ENCODE measurements at places on chromosomes 5 and 9. TPM values are rescaled to one million over a fixed set of nuclear protein-coding genes. Genes with fewer than 3 reads are reported as not detected.

LCN9 gene
- not detected for total RNA-seq

INSYN2B gene
- 7.8 TPM for total RNA-seq

NEUROG1 gene
- not detected for total RNA-seq

CDC23 gene
- 44.3 TPM for total RNA-seq

MCC gene
- 0.86 TPM for total RNA-seq

LRRTM2 gene
- not detected for total RNA-seq

GABRA1 gene
- not detected for total RNA-seq

COL27A1 gene
- total RNA-seq, result 1.1 TPM

C5orf22 gene
- total RNA-seq, result 3.5 TPM

IRX1 gene
- total RNA-seq, result 16.7 TPM

DNA sequence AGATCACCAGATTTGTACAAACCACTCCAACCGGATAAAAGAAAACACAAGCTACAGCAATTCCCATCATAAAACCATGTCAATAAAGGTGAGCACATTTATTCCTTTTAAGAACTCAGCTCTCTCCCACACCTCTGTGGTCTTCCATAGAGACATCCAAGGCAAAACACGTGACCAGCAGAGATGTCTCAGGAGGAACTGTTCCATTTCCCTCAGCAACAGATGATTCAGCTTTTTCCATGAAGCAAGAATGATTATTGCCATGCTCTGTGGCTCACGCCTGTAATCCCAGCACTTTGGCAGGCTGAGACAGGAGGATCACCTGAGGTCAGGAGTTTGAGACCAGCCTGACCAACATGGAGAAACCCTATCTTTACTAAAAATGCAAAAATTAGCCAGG is 15.8 kb downstream of the GZMK start:
- DNase-seq, result no peak

DNA sequence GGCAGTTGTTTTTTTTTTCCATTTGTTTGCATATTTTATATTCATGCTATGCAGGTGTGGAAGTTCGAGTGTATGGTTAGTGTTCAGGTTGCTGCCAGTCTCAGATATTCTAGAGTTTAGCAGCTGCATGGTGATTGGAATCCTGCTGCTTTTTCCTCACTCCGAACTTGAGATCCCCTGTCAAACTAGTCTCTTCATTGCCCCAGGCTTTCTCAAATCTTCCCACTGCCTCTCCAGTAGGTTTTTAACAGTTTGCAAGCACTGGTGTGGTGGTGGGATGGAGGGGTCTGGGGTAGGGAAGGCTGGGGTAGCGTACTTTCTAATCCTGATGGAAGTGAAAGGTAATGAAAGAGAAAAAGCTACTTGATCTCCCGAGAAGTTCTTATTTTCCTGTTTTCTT is 112.9 kb downstream of the CHSY3 start:
- no peak for DNase-seq

DNA sequence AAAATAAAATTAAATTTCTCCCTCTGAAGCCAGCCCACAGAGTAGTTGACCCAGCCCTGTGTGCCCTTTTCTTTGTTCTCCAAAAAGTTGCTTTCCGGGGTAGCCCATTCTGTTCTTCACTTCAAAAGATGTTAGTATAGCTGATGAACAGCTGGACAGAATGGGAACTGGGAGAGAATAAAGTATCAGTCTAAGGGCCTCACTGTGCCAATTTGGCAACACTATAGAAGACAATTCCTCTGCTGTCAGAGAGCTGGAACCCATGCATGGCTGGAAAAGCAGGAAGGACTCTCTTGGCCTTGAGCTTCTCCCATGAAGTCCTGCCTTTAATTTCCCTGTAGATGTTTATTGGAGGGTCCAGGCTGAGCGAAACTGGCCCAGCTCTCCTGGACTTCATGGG is 11.0 kb upstream of the TNFSF8 start:
- DNase-seq, result no peak

- DNase-seq, result no peak
Observed at GRCh38 chr9:97811533-97812246, 41.3 kb upstream of the FOXE1 start.

GRCh38 chr9:37433867-37434371 is 11.4 kb downstream of the GRHPR start:
- DNase-seq, result no peak

DNA sequence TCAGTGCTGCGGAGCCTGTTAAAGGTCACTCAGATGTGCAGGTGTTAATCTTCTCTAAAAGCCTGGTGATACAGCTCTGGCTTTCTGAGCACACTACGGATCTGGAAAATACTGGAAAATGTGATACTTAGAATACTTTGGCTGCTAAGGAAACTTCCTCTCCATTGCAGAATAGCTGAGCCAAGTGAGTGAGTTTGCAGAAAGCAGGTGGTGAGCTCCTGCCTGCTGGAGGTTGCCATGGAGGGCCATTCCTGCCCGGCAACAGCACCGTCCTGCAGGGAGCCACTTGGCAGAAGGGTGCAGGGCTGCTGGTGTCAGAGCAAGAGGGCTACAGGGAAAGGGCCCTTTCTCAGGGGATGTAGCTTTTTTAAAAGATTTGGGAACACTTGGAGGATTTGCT is 40.7 kb downstream of the SECISBP2 start:
- no peak for DNase-seq

DNA sequence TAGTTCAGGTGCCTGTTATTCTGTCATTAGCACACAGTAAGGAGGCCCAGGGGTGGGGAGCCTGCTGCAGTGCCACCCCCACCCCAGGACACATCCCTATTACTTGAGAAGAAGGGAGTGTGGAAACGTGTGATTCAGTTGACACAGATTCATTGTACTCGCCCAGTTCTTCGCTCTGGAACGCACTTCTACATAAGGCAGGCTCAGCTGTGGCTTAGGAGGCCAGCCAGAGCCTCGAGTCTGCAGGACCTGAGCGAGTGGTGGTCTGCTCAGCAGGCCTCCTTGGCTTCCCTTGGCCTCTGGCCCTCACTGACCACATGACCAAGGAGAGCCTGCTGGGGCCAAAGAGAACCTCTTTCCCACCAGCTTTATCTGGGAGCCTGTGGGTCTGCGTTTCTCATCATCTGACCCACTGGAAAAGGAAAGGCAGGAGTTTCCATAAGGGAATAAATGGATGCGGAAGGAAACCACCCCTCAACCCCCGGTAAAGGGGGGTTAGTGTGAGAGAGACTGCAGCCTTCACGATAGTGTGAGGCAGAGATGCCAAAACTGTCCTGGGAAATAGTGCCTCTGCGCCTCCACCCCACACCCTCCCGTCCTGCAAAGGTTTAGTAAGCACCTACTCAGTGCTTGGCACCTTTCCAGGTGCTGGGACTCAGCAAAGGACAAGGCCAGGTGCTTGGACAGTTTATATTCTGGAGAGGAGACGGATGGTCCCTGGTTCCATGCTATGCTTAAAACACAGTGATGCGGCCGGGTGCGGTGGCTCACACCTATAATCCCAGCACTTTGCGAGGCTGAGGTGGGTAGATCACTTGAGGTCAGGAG is 73.7 kb downstream of the PPARGC1B start:
- no peak for DNase-seq

GRCh38 chr5:31846934-31847333 is 208.0 kb downstream of the PDZD2 start:
- no peak for DNase-seq

GRCh38 chr9:136533775-136534157 is 12.1 kb downstream of the NOTCH1 start:
- DNase-seq, result no peak

DNA sequence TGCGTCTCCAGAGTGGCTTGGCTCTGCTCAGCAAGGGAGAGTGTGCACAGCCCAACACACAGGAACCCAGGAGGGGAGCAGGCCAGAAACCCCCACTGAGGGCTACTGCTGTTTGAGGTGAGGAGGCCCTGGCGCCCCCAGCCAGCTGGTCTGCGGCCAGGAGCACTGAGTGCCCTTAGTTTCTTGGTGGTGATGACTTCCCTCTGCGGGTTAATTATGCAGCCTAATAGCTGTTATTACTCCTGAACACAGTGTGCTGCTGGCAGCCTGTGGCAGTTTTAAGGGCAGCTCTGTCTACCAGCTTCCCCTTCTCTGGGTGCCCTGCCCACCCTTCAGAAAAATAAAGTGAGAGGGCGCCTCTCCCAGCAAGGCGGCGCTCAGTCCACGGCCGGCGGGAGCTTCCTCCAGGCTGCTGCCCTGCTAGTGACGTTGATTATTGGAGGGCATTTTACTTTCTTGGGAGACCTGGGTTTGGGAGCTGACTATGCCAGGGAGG is 19.2 kb downstream of the GADD45G start:
- no peak for DNase-seq

DNA sequence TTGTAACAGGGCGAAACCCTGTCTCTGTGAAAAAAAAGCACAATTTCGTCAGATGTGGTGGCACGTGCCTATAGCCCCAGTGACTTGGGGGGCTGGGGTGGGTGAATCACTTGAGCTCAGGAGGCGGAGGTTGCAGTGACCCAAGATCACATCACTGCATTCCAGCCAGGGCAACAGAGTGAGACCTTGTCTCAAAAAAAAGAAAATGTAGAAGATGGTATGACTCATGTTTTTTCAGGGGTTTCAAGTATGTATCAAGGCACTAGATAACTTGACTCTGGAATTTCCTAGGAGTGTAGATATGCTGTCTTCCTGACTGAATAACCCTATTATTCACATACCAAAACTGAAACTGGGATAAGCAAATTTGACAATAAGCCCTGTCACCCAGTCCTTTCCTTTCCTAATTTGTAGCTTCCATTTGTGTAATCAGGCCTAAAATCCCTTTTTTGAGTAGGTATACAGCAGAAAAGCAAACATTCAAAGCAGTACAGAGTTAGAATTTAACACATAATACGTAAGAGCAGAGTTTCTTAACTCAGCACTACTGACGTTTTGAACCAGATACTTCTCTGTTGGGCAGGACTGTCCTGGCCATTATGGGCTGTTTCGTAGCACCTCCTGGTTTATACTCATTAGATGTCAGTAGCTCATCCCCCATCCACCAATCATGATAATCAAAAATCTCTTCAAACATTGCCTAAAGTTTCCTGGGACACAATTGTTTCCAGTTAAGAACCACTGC is 17.3 kb upstream of the ANKRD18B start:
- peak; percentile 33 for DNase-seq

DNA sequence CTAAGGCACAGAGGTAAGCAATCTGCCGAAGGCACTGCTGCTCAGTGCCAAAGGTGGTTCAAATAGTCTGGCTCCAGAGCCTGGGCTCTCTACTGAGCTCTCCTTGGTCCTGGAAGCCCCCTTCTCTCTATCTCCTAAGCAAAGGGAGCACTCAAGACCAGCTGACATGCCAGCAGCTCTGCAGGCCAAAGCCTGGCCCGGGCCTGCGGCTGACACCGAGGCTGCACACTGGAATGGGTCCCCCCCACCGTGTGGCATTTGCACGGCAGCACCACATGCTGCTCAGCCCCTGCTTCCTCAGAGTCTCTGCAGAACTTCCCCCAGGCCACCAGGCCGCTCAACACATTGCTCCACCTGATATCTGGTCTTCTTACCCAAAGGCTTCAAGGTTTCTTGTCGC is 57.8 kb upstream of the GOLPH3 start:
- DNase-seq, result no peak

- peak; percentile 37 for DNase-seq
Observed at GRCh38 chr9:126773004-126773607, 31.7 kb upstream of the ZBTB43 start.

GRCh38 chr5:60814498-60814897 is 29.6 kb downstream of the ELOVL7 start:
- DNase-seq, result no peak

GRCh38 chr5:113212244-113212920 is 222.4 kb downstream of the TSSK1B start:
- DNase-seq, result no peak

DNA sequence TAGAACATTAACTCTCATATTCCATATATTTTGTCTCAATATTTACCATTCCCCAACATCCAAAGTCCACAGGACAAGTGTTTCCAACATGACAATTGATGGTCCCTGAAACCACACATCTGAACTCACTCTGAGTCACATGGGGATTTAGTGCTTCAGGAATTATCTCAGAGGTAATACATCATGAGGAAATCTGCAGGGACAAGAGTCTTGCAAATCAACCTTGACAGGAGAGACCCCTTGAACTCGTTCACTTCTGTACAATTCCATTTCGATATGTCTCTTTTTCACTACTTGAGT is 119.7 kb upstream of the ABCA1 start:
- no peak for DNase-seq

Measured in MG63 (cell line).